Activated CD4-positive, alpha-beta memory T cell treated with anti-CD3 and anti-CD28 coated beads for 36 hours (primary cell): ENCODE measurements at places on chromosomes 2 and 18.

DNA sequence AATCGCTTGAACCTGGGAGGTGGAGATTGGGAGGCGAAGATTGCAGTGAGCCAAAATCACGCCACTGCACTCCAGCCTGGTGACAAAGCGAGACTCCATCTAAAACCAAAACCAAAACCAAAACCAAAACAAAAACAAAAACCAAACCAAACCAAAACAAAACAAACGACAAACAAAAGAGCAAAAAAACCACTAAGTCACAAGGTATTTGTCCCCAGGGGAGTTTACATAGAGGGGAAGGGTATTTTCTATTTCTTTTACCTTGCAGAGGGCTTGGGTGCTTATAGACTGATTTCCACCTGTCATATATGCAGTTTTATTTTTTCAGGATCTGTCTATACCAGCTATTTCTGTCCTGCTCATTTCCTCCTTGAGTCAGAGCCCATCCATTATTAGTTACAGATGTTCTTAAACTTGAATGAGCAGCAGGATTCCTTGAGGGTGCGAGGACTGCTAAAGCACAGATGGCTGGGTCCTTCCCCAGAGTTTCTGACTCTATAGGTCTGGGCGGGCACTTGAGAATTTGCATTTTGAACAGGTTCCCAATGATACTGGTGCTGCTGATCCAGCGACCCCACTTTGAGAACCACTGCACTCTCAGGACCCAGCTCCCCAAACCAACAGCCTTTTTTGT, 102.2 kb upstream of the UXS1 start:
- no peak for DNase-seq

- DNase-seq = no peak
Measured at GRCh38 chr2:182057002-182057401, 71.3 kb downstream of the PPP1R1C start.

- no peak for DNase-seq
Measured at GRCh38 chr2:105184420-105184819, 57.1 kb upstream of the GPR45 start.

- no peak for DNase-seq
Measured at GRCh38 chr2:222844323-222844722, 16.5 kb upstream of the ACSL3 start.

DNA sequence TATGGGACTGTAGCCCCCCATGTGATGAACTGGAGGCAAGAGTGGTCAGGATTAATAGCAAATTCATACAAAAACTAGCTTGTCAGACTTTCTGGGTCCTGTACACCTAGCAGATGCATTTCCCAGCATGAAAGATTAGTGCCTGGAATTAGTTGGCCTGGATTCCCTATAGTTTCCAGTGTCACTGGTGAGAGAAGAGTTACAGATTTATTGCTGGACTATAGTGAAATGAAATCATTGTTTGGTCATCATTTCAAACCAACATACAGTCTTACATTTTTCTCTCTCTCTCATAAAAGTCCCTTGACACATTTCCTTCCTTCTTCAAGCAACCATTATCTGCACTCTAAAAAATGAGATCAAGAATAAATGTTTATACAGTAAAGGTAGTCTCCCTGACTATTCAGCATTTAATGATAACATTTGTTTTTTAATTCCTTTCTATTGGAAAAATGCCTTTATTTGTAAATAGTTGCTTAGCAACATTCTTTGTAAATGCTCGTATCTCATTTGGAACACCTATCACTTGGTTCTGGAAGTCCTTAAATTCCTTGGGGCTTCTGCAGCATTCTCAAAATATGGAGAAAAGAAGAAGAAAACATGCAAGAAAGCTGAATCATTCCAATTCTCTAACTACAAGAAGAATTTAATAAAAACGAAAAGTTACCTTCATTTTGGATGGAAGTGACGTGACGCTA, 144.4 kb downstream of the MREG start:
- DNase-seq = no peak

GRCh38 chr2:649426-650342, 27.5 kb downstream of the TMEM18 start:
- DNase-seq = peak; percentile 7

- peak; percentile 37 for DNase-seq
Measured at GRCh38 chr2:64179582-64180321, 35.5 kb upstream of the PELI1 start.

DNA sequence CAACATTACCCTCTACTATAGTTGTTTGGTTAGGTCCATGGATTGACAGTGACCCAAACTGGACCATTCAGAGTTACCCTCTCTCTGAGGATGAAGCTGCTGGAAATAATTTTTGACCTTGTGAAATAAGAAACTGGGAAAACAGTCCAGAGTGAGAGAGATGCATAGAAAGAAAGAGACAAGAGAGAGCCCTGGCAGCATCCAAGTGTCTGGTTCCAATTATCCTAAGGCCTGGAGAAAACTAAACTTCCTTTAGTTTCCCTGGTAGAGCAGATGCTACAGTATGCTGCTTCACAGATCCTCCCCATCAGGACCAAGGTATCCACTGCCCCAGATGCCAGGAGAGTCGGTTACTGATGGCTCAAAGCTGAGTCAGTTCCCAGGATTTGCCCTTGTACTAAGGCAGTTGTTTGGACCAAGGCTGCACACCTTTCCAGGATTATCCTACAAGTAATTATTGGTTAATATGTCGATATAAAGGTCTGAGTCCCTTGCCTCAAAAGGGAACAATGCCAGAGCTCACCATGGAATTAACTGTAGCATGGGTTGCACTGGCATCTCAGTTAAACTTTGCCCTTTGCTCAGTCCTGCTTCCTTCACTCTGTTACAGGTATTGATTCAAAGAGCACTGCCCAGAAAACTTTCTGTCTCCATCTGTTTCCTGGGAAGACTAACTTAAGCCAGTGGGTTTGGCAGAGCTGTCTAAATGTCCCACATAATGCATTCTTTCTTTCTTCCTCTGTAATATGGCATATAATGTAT, 14.6 kb upstream of the CHN1 start:
- no peak for DNase-seq

DNA sequence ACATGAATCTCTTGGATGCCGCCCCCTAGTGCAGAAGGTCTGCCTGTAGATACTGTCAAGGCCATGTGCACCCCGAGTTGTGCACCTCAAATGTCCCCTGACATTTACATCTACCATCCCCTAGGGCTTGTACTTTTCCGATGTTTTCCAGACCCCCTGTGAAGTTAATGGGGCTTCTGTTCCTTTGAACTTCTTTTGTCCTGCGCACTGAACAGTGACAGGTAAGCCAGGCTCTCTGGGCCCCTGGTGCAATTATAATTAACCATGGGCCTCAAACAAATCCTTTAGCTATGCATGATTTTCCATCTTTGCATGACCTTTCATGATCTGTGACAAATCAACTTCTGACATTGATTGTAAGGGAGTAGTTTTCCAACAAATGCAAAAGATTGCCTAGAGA, 158.4 kb downstream of the FHOD3 start:
- no peak for DNase-seq

GRCh38 chr2:56960581-56960980, 776.8 kb downstream of the CCDC85A start:
- DNase-seq = no peak

DNA sequence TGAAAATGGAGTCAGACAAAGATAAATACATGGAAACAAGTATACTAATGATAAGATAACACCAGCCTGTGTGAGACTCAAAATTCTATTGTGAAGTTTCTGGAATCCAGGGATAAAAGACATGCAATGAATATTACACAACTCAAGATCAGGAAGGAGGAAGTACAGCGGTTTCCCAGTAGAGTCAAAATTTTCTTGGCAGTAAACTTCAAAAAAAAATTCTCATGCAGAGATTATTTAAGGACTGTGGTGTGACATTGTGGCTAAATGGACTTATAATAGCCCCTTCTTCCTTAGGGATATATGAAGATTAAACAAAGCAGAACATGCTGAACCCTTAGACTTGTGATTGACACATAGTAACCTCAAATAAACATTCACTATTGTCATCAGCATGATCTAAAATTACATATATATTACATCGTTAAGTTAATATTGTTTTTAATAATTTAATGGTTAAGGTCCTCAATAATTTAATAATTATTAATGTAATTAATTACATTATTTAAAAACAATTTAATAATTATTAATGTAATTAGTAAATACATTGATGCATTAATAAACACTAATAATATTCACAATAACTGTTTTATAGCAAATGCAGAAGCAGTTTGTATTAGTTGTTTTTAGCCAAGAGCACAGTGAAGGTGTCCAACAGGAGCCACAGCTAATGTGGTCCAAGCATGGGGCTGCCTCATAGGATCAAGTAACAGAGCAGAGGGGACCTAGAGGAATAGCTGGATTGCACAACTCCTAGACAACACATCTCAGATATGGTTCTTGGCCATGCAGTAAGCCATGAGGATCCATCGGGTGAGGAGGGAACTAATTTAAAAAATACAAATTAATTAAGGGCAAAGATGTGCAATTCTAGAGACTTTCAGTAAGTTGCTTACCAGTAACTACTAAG, 77.3 kb downstream of the POLE4 start:
- DNase-seq = no peak

DNA sequence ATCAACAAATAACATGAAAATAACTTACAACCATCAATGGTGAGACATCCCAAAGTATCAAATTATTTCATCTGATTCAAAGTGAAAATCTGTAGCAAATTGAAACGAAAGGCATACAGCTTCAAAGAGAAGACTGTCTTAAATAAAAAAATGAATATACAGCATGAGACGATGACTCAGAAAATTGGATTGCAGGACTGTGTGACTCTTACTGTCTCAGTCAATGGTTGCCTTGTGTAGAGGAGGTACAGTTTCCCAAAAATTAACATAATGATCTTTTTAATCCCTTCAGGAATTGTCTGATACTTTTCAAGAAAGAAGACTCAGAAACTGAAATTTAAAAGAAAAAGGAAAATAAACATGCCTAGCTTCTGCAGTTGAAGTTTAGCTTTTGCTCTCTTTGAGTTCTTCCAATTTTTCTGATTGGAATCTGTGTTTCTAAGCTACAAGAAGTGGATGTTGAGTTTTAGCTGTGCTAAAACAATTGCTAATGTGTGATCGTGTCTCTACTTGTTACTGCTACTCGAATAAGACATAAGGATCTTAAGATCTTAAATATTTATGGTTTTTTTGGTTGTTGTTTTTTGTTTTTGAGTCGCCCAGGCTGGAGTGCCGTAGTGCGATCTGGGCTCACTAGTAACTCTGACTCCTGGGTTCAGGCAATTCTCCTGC, 41.1 kb upstream of the EPB41L3 start:
- DNase-seq = no peak

DNA sequence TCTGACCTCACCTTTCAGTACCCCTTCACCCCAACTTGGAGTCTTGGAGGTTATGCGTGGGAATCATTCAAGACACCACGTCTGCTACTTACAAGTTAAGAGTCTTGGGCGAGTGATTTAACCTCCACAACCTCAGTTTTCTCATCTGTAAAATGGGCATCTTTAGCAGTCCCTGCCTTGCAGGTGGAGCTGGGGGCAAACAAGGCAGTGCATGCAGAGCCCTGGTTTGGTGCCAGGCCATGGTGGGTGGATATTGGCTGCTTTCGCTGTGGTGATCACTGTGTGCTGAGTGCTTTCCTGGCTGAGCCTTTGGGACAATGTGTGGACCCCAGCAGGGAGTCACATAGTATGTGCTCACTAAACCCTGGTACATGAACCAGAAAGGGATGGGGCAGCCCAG, 20.4 kb upstream of the PTMA start:
- no peak for DNase-seq

- DNase-seq = no peak
Measured at GRCh38 chr18:79465392-79465991, 69.8 kb downstream of the NFATC1 start.

- DNase-seq = no peak
Measured at GRCh38 chr2:212646698-212647366, 108.2 kb upstream of the ERBB4 start.

GRCh38 chr18:23226391-23226790, 91.1 kb downstream of the CABLES1 start:
- DNase-seq = no peak

DNA sequence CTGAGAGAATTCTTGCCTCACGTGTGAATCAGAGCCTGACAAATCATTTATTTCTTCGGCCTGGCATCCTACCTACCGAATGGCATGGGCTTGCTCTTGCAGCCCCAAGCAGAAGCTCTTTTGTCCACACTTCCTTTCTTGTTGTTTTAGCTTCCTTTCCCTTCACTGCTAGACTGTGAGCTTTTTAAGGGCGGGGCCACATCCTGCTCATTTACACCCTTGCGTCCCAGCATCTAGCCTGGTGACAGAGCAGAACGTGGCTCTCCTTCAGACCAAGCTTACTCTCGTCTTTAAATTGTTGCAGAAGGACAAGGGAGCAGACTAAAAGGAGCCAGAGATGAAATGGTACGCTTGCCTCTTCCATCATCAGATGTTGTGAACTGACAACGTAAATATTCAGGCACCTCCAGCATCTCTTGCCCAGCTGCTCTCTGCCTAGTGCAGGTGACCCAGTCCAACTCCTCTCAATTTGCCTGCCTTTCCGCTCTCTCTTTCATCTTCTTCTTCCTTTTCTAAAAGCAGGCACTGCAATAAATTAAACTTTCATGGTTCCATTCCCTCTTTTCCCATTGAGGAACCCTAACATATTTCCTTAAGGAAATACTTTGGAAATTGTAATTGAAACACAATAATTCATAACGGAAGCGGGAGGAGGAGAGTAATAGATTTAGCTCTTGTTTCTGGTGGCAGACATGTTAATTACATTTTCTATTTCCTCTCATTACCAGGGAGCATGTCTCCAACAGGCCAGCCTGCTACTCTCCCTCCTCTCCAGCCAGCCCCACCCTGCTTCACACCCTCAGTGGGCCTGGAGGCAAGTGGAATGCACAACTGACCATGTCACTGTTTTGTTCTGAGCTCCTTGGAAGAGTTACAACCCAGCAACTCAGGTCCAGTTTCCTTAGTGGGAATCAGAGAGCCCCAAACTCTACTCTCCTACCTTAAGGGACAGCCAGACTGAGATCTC, 228.1 kb upstream of the TRIB2 start:
- DNase-seq = peak; percentile 69

- no peak for DNase-seq
Measured at GRCh38 chr2:12287220-12287751, 429.4 kb upstream of the TRIB2 start.

DNA sequence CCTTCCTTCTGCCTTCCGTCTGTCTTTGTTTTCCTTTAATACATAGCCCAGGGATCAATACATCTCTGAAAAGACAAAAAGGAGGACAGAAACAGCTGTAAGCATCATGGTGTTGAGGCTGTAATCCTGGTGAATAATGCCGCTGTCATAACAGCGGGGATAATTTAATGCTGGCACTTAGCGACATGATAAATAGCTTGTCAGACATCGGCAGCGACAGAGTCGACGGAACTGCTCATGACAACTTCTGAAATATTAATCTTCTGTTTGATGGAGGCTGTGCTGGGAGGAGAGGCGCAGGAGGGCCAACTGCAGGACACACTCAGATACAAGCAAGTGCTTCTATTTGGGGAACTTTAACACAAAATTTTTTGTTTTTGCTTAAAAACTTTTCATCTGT, 602.2 kb downstream of the GALR1 start:
- DNase-seq = no peak
